ENCODE measurements at places on chromosomes 16 and 17. TPM values are rescaled to one million over a fixed set of nuclear protein-coding genes. Genes with fewer than 3 reads are reported as not detected.
A peak's percentile ranks its signal among the peaks of the same experiment; 100 is the strongest.

GRCh38 chr16:4194661-4195060 lies 47.2 kb downstream of the SRL start:
- no peak for DNase-seq

DNA sequence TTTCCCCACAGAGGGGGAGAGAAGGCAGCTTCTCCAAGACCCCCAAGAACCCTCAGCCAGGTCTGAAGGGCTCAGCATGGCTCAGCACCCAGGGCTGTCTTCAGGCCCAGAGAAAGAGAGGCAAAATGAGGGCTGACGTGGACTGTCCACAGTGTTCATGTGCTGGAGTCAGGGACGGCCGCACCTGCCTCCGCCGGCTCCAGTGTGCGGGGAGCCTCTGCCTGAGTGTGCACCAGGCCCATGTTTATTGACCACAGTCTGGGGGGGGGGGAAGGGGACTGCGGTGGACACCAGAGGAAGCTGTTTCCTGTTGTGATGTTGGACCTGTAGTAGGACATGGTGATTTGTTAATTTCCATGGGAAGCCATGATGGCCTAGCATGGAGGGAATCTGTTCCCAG lies 6.9 kb downstream of the MRM1 start:
- no peak for DNase-seq

GRCh38 chr16:78843978-78844377 lies 744.5 kb downstream of the WWOX start:
- no peak for DNase-seq

Gene IL34
- total RNA-seq = not detected

DNA sequence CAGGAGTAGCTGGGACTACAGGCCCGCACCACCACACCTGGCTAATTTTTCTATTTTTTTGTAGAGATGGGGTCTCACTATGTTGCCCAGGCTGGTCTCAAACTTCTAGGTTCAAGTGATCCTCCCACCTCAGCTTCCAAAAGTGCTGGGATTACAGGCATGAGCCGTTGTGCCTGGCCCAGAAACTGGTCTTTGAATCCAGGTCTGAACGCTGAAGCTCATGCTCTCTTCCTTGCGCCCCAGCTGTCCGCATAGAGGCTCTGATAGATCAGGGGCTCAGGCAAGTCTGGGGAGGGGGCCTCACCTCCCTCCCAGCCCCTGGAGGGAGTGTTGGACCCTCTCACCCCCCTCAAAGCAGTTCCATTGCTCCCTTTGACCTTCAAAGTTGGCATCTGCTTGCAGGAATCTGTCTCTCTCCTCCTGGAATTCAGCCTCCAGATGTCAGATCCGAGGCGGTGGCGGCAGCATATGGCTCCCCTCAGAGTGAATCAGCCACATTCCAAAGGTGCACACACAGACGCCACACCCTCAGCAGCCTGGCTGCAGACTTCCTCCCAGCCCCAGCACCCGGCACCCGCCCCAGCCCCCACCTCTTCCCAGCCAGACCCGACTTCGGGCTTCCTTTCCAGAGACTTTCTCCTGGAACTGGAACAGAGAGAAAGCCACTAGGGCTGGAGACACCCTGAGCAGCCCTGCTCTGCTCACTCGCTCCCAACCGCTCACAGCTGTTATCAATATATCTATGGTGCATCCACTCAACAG lies 16.9 kb upstream of the GLIS2 start:
- peak; percentile 93 for DNase-seq

Gene CLEC19A
- total RNA-seq = 0.68 TPM

- DNase-seq = no peak
Measured at GRCh38 chr17:32719689-32720088, 157.2 kb downstream of the MYO1D start.

- no peak for DNase-seq
Measured at GRCh38 chr16:70467113-70467512, 12.7 kb downstream of the FCSK start.

GRCh38 chr16:54847207-54847606 lies 83.5 kb upstream of the IRX5 start:
- DNase-seq = no peak

DNA sequence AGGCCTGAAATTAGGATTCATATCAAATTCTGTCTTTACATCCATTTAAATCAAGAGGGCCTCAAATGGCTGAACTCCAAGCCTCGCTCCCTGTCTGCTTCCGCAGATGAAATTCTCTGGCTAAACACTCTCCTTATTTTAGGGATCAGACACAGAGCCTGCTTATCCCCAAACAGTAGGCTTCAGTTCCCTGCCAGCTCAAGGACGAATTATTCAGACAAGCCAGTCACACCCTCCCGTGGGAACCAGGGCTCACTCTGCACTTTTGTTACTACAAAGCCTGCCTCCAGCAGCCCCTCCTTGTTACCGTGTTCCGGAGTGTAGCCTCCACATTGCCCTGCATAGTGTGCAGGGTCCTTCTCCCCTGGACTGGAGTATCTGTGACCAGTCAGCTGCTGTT lies 46.6 kb upstream of the LCMT1 start:
- no peak for DNase-seq

Gene P2RX1
- not detected for total RNA-seq

GRCh38 chr17:45409659-45410076 lies 23.0 kb downstream of the ARHGAP27 start:
- DNase-seq = no peak

- no peak for DNase-seq
Measured at GRCh38 chr17:71313866-71314265, 807.0 kb upstream of the SOX9 start.

DNA sequence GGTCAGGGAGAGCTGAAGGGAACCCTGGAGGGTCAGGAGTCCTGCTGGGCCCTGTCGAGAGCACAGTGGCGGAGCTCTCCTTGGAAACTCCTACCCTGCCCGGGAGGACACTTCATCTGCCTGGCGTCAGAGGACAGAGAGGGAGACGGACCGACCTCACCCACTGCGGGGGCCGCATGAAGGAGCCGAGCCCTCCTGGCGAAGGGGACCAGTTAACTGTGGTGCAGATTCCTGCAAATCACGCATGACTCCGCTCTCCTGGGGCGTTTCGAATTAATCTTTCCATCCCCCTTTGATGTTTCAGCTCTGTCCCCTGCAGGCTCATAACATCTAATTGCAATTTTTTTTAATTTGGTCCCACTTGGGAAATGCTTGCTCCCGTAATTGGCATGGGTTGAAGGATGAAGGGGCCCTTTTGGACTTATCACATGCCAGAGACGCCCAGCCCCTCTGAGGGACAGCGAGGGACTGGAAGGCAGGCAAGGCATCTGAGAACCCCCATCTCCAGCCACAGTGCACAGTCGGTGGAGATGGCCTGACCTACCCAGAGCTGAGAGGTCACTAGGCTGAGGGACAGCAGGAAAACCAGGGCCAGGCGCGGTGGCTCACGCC lies 26.5 kb downstream of the RPH3AL start:
- no peak for DNase-seq

GRCh38 chr17:77424585-77425344 lies 284.0 kb downstream of the SEC14L1 start:
- peak; percentile 98 for DNase-seq

- no peak for DNase-seq
Measured at GRCh38 chr16:88613911-88614817, 24.2 kb upstream of the IL17C start.
